DND-41 (cell line): ENCODE measurements at places on chromosomes 6 and 20.

DNA sequence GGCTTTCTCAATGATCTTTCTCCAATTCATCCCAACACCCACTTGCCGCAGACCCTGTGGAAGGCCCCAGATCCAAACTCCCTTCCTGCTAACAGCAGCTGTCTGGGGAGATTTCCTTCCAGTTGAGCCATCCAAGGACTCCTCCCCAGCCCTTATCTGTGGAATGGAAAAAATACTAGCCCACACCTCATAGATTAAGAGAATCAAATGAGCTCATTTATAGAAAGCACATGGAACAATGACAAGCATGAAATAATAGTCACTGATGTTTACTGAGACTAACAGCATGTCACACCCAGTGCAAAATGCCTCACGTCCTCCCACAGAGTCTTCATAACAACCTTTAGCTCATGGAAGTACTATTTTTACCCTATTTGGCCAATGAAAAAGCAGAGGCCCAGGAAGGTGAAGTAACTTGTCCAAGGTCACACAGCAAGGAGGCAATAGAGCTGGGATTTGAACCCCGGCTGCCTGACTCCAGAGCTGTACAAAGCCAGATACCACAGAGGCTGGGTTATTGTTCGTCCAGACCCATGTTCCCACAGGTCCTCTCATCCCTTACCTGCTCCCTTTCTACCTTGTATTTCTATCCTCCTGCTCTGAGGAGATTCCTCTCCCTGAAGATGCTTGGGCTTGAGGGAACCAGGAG is 23.4 kb upstream of the PTGIS start:
- DNase-seq: no peak

GRCh38 chr20:59824711-59825562 is 108.5 kb downstream of the SYCP2 start:
- DNase-seq: no peak

DNA sequence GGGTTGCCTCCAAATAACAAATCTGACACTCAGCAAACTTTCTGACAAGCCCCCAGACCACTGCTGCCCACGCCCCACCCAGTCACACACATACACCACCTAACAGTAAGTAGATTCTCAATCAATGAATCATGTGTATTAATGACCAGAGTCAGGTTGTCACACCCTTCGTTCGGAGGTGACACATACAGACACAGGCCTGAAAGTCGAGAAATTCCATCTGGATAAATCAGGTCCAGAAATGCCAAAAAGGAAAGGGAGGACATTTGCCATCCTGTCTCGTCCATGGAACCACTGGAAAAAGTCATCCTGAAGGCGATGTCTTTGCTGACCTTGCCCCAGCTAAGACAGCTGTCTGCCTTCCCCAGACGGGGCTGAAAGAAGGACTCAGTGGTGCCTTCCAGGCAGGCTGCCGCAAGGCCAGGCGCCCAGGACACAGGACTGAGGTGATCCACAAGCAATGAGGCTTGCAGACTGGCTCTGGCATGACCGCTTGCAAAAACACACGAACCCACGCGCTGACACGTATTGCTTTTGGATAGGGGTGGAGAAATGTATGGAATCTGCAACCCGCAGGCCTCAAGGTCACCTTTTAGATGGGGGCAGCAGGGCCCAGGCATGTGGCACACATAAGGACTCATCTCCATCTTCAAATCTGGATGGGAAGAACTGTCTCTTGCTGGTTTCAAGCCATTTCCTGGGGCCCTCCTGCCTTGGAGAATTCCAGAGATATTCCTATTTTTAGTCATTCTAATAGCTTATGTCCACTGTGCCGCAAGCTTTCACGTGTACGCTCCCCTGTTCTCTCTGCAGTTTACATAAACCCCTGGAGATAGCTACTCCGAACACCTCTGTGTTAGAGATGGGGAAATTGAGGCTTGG is 9.0 kb downstream of the NFATC2 start:
- DNase-seq: no peak

DNA sequence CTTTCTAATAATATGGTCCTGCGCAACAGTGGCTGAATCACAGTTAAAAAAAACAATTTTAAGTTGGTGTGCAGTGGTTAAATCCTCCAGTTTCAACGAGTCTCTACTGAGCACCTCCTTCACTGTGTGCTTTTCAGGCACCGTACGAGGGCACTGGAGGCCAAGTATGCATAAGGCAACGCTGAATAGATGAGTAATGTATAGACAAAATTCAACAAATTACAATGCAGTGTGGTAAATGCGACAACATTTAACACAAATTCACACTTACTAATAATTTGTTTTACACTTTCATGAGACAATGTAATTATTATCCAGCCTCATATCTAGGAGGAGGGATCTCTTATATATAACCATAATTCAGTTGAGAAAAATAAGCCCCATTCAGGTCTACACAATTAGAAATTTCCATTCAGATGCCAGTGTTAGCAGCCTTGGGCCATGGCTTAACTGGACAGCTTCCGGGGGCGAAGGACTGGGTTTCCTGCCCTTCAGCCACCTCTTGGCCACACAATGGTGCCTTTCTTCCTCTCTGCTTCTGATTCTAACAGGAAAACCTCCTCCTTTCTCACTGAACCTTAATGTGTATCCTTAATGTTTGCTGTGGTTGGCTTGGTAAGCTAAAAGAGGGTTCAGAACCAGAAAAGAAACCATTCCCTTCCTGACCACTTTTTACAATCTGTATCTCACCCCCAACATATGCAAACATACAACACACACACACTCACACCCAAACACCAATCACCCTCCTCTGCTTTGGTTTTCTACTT is 51.9 kb downstream of the B4GALT5 start:
- no peak for DNase-seq

- no peak for DNase-seq
Measured at GRCh38 chr20:51789434-51789833, 12.9 kb downstream of the SALL4 start.

- DNase-seq: no peak
Measured at GRCh38 chr6:25061289-25061936, 125.7 kb upstream of the RIPOR2 start.

- DNase-seq: no peak
Measured at GRCh38 chr20:16364320-16364687, 208.9 kb downstream of the KIF16B start.

DNA sequence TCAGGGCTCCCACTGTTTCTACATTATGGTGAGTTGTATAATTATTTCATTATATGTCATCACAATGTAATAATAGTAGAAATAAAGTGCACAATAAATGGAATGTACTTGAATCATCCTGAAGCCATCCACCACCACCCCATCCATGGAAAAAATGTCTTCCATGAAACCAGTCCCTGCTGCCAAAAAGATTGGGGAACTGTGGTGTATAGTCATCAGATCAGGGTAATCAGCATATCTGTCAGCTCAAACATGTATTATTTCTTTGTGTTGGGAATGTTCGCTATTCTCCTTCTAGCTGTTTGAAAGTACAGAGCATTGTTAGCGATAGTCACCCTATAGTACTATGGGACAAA is 33.8 kb upstream of the SLC22A23 start:
- no peak for DNase-seq

GRCh38 chr6:11358904-11359830 is 126.7 kb upstream of the NEDD9 start:
- DNase-seq: no peak

DNA sequence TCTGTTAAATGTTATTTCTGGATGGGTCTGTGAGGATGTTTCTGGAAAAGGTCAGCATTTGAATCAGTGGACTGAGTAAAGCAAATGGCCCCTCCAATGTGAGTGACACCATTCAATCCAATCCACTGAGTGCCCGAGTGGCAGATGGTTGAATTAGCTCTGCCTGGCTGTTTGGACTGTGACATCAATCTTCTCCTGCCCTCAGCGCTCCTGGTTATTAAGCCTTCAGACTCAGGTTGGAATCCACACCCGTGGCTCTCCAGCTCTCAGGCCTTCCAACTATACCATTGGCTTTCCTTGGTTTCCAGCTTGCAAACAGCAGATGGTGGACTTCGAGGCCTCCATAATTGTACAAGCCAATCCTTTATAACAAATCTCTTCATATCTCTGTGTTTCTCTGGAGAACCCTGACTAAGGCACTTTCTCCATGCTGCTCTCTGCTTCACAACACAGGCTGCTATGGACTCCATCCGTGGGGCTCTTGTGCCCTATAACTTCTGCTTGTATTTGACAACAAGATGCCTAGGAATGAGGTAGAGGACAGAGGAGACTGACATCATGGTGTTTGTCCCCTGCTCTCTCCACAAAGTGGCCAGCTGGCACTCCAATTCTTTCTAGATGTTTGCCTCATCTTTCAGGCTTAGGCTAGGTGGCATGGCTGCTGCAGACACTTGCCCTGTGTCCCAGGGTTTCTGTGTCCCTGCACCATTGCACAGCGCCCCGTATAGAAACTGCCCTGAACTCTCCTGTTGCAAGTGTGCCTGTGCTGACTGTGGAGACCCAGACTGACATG is 4.8 kb upstream of the CSTL1 start:
- no peak for DNase-seq

DNA sequence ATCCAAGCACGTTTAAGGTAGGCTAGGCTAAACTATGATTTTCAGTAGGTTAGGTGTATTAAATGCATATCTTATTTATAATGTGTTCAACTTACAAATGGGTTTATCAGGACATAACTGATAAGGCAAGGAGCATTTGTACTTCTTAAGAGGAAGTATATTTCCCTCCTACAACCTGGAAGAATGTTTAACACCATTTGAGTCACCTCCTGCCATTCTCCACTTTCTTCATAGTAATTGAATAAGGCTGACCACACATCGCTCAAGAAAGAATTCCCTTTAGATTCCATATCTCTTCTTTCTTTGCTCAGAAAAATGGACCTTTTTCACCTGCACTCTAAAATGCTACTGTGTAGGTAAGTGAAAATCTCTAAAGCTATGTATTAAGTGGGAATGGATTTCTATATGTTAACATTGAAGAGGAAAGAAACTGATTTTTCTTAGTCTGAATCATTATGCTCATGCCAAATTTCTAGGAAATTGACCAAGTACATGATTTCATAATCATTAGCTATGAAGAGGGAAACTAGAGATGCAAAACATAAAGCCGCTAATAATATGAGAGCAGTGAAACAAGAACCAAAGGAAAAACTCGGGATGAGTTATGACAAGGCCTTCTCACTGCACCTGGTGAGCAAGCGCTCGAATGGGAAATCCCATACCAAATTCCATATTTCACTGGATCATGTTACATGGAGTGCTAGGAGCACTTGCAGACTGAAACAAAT is 210.4 kb downstream of the ALDH8A1 start:
- no peak for DNase-seq

GRCh38 chr6:116047173-116047933 is 13.3 kb downstream of the FRK start:
- DNase-seq: no peak

- DNase-seq: no peak
Measured at GRCh38 chr20:6966721-6967120, 199.2 kb downstream of the BMP2 start.

GRCh38 chr6:116611056-116611455 is 5.2 kb upstream of the RSPH4A start:
- no peak for DNase-seq

DNA sequence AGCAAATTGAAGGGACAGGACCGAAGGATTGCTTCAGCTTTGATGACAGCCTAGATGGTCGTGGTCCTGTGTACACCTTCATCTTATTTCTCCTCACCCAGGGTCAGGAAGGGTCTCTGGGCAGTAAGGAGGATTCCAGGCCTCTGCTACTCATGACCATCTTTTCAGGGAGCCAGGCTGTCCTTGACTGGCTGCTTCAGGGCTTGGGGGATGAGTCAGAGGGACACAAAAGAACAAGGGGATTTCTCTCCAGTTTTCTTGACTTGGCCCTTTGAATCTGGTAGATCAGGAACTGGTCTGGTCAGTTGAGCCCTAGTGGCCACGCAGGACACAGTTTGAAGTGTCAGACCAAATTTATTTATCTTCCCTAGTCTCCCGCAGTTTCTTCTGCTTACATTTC is 402.1 kb upstream of the CHD6 start:
- DNase-seq: no peak

GRCh38 chr6:75932067-75932466 is 140.4 kb downstream of the IMPG1 start:
- peak; percentile 11 for DNase-seq

DNA sequence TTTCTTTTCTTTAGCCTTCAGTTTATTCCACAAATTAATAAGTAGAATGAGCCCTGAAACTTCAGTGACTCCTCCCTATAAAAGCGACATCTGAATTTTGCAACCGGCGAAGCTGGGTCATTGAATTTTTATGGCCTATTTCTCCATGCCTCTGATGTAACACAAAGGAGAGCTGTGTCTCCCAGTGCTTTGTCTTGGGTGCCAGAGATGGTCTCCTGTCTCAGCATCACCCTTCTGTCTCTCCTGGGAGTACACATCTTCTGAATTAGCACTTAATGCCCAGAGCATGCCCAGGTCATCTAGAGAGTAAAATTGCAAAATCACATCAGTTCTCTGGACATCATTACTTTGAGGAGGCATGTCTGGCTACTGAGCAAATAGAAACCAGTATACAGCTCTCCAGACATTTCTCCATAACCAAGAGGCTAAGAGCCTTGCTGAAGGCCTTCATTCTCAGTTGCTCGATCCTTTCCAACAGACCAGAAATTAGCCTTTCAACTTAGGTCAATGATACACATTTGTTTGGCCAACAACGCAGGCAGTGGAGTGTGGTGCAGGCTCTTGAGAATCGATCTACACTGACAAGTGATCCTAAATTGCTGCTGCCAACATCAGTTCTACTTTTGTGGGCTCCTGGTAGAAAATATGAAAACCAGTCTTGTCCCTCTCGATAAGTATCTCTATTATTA is 176.0 kb upstream of the FOXQ1 start:
- DNase-seq: no peak

DNA sequence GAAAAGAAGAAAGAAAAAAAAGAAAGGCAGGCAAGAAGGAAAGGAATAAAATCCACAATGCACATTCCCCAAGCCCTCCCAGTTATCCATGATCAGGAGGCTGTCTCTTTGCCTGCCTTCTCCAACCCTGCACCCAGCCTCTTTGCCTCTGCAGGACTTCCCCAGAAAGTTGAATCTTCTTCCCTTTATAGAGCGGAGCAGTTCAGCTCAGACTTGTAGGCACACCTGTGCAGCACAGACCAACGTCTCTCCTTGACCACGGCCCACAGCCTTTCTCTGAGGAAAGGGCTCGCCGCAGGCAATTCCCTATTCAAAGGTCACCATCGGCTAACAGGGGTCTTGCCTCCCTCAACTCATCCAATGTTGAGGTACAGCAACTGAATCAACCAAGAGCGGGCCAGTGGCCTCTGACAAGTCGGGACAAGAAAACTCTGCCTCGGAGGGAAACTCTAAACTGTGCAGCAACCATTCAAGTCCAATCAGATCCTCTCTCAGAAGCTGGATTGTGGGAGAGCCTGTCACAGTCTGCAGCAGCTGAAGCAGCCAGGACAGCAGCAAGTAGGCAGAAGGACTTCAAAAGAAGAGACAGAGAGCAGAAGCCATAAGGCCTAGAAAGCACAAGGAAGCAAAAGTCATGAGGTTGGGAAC is 529.2 kb upstream of the JARID2 start:
- DNase-seq: no peak

- DNase-seq: no peak
Measured at GRCh38 chr20:8094415-8094818, 37.6 kb upstream of the PLCB1 start.

- no peak for DNase-seq
Measured at GRCh38 chr20:47019121-47019824, 124.6 kb downstream of the EYA2 start.
